ENCODE measurements at places on chromosomes 13 and 19.

GRCh38 chr13:51731759-51732158, 72.2 kb downstream of the DHRS12 start:
- no peak for DNase-seq

GRCh38 chr19:49431330-49431749, 6.2 kb downstream of the GFY start:
- no peak for DNase-seq

DNA sequence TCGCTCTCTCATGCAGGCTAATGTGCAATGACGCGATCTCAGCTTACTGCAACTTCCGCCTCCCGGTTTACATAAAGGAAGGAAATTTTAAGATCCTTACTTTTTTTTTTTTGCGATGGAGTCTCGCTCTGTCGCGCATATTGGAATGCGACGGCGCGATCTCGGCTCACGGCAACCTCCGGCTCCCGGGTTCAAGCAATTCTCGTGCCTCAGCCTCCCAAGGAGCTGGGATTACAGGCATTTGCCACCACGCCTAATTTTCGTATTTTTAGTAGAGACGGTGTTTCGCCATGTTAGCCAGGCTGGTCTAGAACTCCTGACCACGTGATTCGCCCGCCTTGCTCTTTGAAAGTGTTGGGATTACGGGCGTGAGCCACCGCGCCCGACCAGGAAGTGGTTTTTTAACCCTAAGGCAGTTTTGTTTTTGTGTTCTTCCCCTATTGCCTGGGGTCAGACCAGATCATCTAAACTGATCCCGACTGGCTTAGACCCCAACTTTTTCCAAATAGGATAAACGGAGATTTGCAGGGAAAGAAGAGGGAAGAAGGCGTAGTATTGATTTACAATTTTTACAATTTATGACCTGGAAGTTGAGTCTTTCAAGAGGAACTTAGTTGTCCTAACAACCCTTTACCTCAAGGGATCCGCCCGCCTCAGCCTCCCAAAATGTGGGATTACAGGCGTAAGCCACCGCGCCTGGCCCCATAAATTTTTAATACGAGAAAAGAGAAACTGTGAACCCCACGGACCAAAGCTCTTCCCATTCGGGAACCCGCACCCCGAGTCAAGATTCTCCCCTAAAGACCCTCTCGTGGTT, 142.0 kb downstream of the ZNF737 start:
- DNase-seq: peak; percentile 30

- DNase-seq: no peak
Observed at GRCh38 chr13:109145631-109146030, 516.2 kb downstream of the MYO16 start.

DNA sequence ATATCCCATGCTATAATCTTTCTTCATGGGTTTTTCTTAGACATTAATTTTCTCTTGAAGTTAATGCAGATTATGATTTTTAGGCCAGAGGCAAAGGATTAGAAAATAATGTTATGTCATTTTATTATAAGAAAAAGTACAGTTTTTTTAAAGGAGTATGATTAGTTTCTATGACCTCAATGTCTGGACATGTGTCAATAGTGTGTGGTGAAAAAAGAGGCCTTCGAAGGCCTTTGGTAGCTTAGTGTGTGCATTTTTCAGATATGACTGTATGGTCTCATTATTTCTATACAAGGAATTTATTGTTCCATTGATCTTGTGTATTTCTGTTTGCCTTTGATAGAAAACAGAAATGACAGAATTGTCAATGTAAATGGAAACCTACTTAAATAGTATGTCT, 195.6 kb downstream of the GPC5 start:
- no peak for DNase-seq

- no peak for DNase-seq
Observed at GRCh38 chr13:46831588-46832194, 34.7 kb upstream of the ESD start.

- DNase-seq: peak; percentile 11
Observed at GRCh38 chr13:24269821-24270220, 39.6 kb upstream of the C1QTNF9 start.

- DNase-seq: no peak
Observed at GRCh38 chr13:56697011-56697410, 443.7 kb upstream of the PRR20A start.

DNA sequence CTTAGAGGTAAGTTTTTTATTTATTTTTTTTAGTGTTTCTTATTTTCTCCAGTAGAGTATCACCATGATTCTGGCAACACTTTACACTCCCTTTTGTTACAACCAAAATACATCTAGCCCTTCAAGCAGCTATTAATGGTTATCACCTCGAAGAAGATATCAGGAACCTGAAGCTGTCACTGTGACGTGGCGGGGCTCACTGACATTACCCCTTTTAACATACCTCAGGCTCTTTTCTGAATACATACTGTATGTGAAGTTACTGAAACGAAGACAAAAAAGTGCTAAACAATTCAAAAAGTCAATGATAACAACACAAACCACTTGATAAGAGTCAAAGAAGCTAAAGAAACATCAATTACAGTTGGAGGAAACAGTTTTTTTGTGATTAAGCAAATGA, 1218.7 kb downstream of the EFNB2 start:
- no peak for DNase-seq

GRCh38 chr13:31903111-31903815, 128.3 kb upstream of the FRY start:
- no peak for DNase-seq

GRCh38 chr19:54792814-54793213, 10.6 kb upstream of the KIR2DL4 start:
- no peak for DNase-seq

- DNase-seq: no peak
Observed at GRCh38 chr19:4316956-4317355, 12.6 kb downstream of the FSD1 start.

GRCh38 chr13:22227895-22228294, 557.0 kb downstream of the FGF9 start:
- no peak for DNase-seq

- no peak for DNase-seq
Observed at GRCh38 chr13:21413013-21413412, 46.1 kb downstream of the ZDHHC20 start.

DNA sequence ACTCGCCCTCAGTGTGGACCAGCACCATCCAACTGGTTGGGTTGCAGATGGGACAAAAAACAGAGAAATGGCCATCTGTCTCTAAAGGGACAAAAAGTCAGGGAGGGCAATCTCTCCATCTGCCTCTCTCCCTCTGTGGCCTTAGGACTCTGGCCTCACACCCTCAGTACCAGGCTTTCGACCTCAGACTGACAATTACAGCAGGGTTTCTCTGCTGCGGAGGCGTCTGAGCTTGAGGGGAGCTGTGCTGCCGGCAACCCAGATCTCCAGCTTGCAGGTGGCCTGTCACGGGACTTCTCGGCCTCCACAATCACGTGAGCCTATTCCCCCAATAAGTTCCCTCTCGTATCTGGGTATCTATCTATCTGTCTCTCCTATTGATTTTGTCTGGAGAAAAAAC, 27.7 kb downstream of the MLLT1 start:
- DNase-seq: no peak

DNA sequence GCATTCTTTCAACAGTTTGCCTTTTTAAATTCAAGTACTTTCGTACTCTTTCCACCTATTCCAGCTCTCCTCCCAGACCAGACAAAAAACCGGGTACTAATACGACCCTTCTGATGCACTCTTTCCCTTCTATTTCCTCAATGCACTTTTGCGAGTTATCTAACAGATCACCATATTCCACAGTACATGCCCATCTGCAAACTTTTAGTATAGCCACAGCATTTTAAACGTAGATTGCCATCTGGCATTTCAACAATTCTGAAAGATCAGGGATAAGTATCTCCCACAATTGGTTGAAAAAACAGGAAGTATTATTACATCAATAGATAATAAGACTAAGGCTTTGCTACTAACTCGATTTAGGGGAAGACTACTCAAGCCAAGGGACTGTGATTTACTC, 31.5 kb downstream of the RBM26 start:
- no peak for DNase-seq

GRCh38 chr13:34700155-34700554, 241.9 kb upstream of the NBEA start:
- DNase-seq: no peak

GRCh38 chr13:90770334-90770733, 577.2 kb upstream of the MIR17HG start:
- DNase-seq: no peak

DNA sequence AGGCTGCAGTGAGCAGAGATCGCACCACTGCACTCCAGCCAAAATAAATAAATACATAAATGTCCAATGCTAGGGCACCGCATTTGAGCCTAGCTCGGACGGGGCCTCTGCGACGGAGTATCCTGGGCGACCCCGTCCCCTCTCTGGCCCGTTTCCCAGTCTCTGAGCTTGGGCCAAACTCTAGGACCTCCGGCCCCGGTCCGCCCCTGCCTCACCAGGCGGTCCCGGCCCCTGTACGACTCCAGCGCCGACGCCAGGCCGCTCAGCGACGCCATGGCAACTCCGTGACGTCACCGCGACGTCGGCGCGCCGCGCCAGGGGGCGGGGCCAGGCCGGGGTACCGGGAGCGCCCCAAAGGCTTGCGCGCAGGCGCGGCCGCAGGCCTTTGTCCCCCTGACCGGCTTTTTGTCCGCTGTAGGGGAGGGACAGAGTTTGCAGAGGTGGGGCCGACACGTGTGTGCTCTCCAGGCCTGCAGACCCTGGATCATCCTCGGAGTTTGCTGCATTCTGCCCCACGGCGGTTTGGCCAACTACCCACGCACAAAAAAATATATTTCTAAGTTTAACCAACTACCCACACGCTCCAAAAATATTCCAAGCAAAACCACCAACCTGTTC, at the start of gene PEX11G:
Gene PEX11G (minus strand): TSS at position 300 of the 618 bp plus-strand sequence. CDS start 25 bp downstream, at position 275.
- DNase-seq: peak; percentile 96

GRCh38 chr13:103757361-103757760, 691.1 kb upstream of the SLC10A2 start:
- no peak for DNase-seq

GRCh38 chr19:33294058-33294798, 8.1 kb downstream of the CEBPA start:
- no peak for DNase-seq

GRCh38 chr13:73390100-73390499, 331.3 kb downstream of the KLF5 start:
- DNase-seq: no peak

GRCh38 chr19:46755077-46755852, 9.0 kb upstream of the STRN4 start:
- DNase-seq: no peak

GRCh38 chr19:8355631-8356402, 8.1 kb upstream of the ANGPTL4 start:
- no peak for DNase-seq

GRCh38 chr13:97403893-97404750, 29.8 kb upstream of the RAP2A start:
- DNase-seq: no peak

GRCh38 chr19:17576758-17577456, 21.5 kb downstream of the COLGALT1 start:
- DNase-seq: no peak

- no peak for DNase-seq
Observed at GRCh38 chr13:97460853-97461252, 26.9 kb downstream of the RAP2A start.

GRCh38 chr19:11767633-11768133, 883 bp downstream of the ZNF441 start:
- peak; percentile 36 for DNase-seq

DNA sequence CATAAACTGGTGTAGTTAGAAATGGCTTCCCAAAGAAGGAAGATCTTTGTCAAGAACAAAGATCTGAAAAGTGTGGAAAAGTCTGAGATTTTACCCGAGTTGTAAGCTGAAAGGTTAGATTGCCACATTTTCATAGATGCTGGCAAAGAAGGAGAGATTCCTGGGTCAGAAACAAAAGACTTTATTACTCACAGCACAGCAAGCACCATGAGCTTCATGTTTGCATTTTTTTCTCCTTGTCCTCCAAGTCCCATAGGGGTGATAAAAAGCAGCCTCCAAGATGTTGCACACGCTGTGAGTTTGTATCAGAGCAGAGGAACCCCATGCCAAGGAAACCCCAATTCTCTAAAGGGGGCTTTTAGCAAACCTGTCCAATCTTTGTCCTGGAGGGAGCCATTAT, 29.3 kb downstream of the MZT1 start:
- DNase-seq: no peak

- DNase-seq: no peak
Observed at GRCh38 chr19:48558018-48558684, 6.2 kb downstream of the SULT2B1 start.

DNA sequence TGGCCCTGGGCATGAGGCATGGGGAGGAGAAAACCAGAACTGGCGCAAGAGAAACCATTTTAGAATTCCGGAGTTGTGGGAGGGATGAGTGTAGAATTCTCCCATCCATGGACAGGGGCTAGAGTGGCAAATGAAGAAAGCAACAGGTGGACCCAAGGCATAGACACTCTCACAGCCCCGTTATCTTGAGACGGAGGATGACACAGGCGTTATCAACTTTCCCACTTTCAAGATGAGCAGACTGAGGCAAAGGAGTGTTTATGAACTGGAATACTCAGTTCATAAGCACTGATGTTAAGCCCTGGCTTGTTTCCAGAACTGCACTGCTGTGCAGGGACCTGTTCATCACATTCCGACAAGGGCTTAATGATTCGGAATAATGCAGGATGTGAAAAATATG, 1.1 kb upstream of the GTF3A start:
- DNase-seq: no peak

- no peak for DNase-seq
Observed at GRCh38 chr13:40352380-40352778, 314.1 kb downstream of the FOXO1 start.

DNA sequence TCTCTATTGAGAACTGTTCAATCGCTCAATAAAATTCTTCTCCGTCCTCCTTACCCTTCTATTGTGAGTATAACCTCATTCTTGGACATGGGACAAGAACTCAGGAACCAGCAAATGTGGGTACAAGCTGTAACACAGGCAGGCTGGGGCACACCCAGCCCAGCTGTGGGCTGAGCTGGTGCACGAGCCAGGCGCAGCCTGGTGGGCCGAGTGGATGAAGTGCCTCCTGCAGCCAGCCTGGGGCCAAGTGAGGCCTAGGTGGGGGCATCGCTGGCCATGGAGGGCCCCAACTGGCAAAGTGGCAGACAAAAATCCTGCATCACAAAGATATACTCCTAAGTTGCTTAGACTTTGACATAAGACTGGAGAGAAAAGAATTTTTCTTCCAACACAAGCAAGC, 57.9 kb upstream of the DIAPH3 start:
- no peak for DNase-seq

DNA sequence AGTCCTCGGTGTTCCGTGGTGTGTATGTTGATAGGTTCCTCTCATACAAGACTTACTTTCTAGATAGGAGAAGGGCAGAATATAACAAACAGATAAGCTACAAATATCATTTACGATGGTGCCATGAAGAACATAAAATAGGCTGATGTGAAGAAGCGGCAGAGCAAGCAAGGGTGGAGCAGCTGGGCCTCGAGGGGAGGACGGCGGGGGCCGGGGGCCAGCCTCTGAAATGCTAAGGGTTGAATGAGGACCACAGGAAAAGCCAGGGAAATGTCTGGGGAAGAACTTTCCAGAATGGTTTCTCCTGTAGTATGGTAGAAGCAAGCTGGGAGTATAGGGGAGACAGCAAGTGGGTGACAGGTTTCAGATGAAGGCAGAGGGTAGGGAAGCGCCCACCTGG, 529.5 kb downstream of the LIG4 start:
- no peak for DNase-seq

All from activated T-cell treated with anti-CD3 and anti-CD28 coated beads, Interleukin-2, amount 50 U/mL, for 1 hour (primary cell).